NCI-H1694 treated with DMSO at 0.1 percent for 48 hours (cell line): ENCODE measurements at places on chromosomes 13 and 19.

- DNase-seq = no peak
Observed at GRCh38 chr13:81987159-81987558, 1646.2 kb upstream of the SPRY2 start.

GRCh38 chr13:31072041-31072440 lies 89.7 kb downstream of the HSPH1 start:
- DNase-seq = no peak

DNA sequence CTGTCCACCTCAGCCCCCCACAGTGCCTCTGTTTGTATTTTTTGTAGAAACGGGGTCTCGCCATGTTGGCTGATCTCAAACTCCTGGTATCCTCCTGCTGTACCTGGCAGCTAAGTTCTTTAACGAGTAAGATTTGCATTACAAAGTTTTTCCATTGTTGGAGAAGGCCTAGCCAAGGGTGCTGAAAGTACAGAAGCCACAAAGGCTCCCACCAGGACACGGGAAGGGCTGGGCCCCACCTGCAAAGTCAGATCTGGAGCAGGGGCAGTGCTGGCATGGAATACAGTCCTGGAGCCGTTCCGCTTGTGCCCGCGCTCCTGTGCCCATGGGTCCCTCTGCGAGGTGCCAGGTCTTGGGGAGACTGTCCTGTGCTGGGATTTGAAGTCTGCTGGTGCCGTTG lies 12.1 kb downstream of the FZR1 start:
- DNase-seq = no peak

DNA sequence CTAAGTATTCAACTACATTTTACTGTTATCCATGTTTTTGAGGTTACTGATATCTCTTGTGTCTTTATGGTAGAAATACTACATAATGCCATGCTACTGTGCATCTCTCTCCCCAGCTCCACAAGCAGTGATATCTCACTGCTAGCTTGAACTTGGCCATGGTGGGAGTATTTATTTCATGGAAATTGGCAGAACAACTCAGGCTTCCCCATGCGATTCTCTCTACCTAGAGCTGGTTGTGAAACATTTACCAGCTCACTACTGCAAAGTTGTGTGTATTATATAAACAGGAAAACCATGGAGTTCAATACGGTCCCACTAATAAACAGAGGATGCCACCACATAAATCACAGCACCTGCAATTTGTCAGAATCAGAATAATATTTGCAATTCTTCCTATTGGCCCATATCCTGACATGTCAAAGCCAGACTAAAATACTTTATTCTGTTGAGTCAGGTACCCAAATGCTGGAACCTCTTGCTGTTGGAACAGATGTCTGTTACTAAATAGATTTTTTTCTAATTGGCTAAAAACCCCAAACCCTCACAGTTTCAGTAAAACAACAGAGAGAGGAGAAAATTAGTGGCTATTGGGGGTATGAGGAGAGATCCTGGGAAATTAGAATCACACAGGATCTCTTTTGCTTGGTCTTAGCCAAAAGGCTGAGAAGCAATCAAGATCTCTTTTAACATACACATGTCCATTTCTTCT lies 91.4 kb upstream of the SLC10A2 start:
- peak; percentile 12 for DNase-seq

DNA sequence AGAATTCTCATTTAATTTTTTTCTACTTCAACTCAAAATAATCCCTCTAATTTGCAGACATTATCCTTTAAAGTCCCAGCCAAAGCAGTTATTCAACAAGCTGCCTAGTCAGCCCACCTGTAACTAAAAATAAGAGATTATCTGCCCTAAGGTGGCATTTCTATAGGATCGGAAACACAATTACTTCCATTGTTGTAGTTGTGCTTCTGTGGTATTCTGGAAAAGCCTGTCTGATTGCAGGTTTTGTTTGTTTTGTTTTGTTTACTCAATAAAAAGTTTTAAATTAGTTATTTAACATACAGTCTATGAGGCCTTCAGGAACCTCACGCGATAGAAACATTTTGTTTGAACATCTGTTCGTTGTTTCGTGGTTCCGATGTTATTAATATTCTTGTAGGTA lies 101.0 kb downstream of the ZIC5 start:
- no peak for DNase-seq

DNA sequence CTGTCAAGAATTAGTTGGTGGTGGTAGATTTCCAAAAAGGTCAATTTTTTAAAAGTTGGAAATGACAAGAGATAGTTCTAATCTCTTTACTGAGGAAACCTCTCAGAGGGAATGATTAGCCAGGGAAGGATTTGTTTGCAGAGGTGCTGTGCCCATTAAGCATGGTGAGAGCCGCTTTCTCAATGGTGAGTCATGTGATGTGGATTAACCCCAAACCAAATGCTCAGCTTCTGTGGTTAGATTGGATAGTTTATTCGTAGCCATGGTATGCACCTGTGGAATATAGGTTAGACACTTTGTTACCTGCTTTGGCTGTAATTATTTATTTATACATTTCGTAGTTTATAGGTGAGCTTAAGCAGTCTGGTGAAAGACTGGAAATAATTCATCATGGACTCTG lies 7.1 kb downstream of the HNRNPM start:
- DNase-seq = no peak

DNA sequence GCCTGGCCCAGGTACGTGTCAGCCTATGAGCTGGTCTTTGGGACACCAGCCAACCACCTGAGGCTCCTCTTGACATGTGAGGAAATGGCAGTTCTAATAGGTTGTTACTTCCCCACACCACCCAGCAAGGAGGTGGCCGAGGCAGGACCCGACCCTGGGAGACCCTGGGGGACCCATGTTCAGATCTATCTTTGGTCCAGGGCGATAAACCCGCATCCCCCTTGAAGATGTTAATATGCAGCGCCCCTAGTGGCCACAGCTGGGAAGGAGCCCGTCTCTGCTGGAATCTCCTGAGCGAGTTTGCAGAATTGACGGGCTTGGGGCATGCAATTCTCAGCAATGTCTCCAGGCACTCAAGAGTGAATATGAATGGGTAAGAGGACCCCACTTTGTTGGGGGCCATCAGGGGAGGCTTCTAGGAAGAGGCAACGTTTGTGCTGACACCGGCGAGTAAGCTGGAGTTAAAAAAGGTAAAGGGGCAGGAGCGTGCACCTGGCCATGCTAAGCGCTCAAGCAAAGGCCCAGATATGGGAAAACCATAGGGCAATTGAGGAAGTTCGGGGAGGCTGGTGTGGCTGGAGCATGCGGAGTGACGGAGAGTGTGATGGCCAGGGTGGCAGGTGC lies 1.5 kb upstream of the MYO1F start:
- no peak for DNase-seq

GRCh38 chr19:30326393-30326710 lies 45.8 kb upstream of the ZNF536 start:
- DNase-seq = no peak

DNA sequence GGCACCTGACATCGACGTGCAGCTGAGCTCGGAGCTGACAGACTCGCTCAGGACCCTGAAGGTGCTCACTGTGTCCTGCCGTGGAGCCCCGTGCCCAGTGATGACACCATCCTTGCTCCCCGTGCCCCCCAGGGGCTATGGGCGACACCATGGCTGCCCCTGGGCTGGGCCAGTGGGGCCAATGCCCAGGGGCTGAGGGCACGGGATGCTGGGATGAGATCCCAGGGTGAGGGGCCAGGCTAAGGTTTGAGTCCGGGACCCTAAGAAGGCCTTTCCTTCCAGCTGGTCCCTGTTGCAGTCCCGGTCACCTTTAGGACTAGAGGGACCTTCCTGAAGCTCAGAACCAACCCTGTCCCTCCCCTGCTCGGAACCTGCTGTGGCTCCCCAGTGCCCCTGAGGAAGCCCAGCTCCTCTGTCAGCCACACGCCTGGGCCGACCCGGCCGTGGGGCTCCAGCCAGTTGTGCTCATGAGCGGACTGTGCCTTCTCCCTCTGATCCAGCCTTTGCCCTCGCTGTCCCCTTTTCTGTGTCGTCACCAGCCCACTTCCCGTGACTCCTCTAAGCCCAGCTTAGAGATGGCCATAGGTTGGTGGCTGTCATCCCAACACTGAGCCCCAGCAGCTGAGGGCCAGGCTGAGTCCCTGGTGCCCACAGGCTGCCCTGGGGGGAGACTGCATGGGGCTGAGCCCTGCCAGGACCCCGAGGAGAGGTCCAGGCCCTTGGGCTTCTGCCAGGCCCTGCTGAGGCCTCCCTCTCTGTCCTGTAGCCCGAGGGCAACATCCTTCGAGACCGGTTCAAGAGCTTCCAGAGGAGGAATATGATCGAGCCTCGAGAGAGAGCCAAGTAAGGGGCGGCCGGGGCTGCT lies 10.6 kb downstream of the NOP53 start:
- DNase-seq = no peak

DNA sequence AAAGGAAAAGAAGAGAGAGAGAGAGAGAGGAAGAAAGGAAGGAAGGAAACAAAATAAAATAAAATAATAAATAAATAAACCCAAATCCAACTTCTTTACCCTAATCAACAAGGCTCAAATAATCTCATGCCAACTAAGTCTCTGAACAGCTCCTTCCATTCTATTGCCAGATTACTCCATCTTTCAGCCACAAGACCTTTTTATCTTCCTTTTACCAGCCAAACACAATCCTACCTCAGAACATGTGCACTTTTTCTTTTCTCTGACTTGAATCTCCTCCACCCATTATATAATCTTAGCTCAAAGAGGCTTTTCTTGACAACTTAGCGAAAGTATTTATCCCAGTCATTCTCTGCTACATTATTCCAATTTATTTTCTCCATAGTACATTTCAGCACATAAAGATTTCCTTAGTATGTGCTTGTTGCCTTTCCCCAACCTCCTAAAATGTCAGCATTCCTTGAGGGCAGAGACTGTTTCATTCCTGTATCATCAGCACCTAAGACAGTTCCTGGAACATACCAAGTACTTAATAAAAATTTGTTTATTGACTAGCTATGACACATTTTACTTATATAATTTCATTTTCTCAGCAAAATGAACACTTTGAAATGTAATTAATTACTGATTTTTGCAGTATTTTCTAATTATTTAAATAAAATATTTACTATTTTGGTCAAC lies 33.5 kb upstream of the USPL1 start:
- no peak for DNase-seq

DNA sequence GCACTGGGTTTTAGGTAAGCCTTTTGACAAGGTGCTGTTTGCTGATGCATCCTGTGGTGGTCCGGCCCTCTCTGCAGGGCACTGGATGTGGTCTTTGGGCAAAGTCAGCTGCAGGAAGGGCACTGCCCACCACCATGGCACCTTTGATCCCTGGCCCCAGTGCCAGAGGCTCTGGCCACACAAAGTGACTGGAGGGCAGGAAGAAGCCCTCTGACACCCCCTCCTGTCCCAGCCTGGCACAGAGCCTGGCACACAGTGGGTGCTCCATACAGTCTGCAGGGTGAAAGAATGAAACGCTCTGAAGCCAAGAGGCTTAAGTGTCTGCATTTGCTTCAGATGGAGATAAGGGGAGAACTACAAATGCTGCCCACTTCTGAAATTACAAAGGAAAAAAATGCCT lies 47.6 kb upstream of the CNMD start:
- DNase-seq = no peak

- no peak for DNase-seq
Observed at GRCh38 chr13:66323745-66324347, 906.3 kb downstream of the PCDH9 start.

GRCh38 chr13:58528351-58528750 lies 896.8 kb downstream of the PCDH17 start:
- DNase-seq = no peak

DNA sequence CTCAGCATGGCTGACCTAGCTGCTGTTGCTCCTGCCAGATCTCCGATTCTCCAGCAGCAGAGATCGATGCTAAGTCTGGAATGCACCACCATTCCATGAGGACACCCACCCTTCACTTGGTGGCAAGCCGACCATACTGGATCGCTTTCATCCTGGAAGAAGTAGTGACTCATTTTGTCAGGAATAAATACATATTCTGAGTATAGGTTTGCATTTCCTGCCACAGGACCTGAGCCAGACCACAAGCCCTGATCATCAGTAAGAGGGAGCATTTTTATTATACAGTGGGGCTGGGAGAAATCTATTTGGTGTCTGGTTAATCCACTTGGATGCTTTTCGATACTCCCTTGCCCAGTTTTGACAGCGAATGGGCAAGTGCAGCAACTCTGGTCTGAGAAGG lies 10.9 kb upstream of the KCTD15 start:
- no peak for DNase-seq

GRCh38 chr13:80547885-80548825 lies 207.2 kb upstream of the SPRY2 start:
- no peak for DNase-seq
